ENCODE measurements at places on chromosomes 3 and 15.

- DNase-seq = no peak
Observed at GRCh38 chr3:39264053-39264452, 15.8 kb downstream of the CX3CR1 start.

DNA sequence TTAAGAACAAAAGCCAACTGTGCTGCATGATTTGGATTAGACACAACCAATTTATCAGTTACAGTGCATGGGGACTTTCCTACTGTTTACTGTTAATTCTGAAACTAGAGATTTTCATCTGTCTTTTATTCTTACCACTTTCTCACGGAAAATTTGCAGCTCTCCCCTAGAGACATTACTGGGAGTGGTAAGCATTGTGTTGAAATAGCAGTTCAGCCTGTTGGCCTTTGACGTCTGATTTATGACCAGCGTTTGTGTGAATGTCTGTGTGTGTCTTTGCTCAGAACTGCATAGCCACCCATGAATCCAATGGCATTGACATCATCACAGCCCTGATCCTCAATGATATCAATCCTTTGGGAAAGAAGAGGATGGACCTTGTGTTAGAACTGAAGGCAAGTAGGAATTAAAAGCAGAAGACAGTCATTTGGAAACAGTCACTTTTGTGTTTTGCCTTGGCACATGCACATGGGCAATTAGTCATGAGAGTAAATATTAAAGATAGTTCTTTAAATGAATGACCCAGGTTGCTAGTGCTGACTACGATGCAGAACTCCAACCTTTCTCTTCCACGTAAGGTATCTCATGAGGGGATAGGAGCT lies 202.2 kb upstream of the BHLHE40 start:
- no peak for DNase-seq

GRCh38 chr3:151404316-151404715 lies 19.8 kb upstream of the P2RY12 start:
- DNase-seq = no peak

DNA sequence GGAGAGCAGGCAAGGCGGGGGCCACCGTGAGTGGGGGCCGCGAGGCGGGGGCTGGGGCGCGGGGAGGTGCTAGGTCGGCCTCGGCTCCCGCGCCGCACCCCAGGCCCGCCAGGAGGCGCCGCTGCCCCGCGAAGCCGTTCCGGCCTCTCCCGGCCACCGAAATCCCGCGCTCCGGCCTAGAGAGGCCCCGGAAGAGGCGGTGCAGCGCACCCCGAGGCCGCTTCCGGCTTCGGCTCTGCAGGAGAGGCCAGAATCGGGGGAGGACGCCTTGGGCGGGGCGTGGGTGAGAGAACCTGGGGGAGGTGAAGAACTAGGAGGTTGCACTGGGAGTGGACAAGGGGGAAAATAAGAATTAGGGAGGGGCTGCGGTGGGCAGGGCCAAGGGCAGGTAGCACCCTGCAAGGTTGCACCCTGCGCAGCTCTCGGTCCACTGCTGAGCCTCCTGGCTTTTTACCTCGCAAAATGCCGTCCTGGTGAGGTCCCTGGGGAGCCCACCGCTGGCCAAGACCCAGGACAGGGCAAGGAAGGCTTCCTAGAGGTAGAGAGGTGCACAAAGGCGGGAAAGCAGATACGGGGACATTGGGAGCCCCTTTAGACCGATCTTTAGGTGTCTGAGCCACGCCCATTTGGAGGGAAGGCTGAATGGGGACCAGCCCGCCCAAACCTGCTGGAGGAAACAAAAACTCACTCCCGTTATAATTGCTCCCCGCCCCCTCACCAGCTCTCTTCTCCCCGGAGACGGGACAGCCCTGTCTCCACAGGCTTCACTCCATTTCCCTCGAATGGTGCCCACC lies 8.4 kb upstream of the GNAI2 start:
- peak; percentile 89 for DNase-seq

GRCh38 chr3:11195721-11196332 lies 41.5 kb downstream of the HRH1 start:
- DNase-seq = no peak

DNA sequence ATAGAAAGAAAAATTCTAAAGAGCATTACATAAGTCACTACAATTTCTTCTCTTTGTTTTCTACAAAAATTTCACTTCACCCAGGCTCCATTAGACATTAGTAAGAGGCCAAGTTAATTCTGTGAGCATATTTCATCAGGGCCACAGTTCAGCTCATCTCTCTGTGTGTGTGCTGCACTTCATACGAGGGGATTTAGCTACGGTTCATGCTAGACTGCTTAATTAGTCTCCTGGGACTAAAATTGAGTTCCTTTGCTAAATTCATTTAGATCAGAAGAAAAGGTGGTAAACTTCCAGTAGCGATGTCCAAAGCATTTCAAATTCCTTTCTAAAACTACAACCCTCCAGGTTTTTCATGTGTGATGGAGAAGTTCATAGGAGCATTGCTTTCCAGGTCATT lies 83.1 kb upstream of the SETMAR start:
- DNase-seq = no peak

All from D721Med (cell line).